ENCODE measurements at places on chromosomes 2 and 18.

DNA sequence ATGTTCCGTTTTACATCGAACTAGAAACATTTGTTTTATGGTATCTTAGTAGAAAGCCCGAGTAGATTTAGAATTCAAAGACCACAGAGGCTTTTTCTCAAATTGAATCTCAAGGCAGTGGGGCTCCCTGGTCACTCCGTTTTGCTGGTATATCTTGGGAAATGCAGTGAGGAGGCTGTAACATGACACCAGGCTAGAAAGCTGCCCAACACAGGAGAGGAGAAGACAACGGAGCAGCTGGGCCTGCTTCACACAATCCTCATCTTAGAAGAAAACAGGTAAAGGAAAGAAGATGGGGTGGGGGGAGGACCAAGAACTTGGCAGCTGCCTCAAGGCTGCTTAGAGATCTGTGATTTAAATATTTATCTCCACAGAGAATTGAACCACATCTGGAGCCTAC is 38.3 kb upstream of the EPB41L3 start:
- DNase-seq: peak; percentile 68

GRCh38 chr18:12928206-12928605 is 19.6 kb upstream of the SEH1L start:
- no peak for DNase-seq

DNA sequence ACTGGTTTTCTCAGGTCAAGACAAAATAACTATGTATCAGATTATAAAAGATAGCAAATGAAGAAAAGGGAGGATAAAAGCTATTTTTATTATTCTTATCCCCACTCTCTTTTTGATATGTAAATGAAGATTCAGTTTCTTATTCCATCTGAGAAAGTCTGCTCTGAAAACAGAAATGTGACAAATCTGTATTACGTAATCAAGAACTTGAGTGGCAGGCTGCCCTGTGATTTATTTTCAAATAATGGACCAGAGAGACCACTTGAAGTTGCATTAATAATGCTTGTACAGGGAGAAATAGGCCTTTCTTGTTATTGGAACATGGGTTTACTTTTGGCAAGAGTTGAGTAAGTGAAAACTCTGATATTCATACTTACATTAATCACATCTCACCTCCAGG is 727.4 kb downstream of the DPP10 start:
- DNase-seq: no peak

DNA sequence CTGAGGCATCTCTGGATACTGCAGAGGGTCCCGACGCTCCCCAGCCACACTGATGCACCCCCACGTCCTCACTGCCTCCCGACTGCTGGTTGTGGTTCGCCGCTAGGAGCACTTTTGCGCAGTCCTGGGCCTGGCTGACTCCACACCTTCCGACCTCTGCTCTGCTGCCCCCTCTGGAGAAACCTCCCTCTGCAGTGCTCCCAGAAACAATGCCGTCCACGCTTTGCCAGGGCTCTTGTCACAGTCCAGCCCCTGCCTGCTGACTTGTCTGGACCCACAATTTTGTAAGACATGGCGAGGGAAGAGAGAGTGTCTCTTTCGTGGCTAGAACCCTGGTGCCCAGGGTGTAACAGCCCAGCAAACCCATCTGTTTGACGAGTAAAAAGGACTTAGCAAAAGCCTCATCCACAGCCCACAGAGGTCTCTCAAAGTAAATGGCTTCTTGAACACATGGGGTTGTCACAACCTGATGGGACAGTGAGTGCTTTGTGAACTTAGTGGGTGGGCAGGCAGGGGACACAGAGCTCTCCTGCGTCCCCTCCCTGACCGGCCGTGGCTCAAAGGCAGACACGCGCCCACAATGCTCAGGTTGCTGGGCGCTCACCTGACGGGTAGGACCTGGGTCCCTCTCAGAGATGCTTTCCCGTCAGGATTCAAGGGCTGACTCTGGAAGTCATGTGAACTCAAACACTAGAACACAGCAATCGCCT is 4.0 kb downstream of the COPS9 start:
- no peak for DNase-seq

GRCh38 chr2:158990397-158991214 is 22.2 kb downstream of the TANC1 start:
- DNase-seq: peak; percentile 95

- no peak for DNase-seq
Measured at GRCh38 chr2:116585669-116586327, 1228.7 kb upstream of the DDX18 start.

DNA sequence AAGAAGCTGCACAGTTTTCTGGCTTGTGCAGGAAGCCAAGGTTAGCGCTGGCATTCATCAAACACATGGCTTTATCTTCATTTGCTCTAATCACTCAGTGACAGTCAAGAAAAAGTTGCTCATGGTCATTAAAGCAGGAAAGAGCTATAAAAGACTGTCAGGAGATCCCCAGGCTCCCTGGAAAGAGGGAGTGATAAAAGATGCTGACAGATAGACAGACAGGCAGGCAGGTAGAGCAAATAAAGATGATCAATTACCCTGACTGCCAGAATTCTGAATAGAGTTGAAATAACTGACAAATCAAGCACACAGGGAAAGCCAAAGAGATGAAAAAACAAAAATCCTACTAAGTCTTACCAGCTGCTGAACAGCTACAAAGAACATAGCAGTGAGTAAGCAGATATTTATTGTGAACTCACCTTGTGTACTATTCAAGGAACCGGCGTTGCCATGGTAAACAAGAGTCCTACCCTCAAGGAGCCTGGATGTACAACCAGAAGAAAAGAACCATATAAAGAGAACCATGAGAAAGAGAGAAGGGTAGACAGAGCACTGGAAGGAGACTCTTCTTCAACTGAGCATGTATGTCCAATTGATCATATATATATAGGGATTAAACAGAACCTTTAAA is 68.0 kb downstream of the RNF152 start:
- DNase-seq: no peak

DNA sequence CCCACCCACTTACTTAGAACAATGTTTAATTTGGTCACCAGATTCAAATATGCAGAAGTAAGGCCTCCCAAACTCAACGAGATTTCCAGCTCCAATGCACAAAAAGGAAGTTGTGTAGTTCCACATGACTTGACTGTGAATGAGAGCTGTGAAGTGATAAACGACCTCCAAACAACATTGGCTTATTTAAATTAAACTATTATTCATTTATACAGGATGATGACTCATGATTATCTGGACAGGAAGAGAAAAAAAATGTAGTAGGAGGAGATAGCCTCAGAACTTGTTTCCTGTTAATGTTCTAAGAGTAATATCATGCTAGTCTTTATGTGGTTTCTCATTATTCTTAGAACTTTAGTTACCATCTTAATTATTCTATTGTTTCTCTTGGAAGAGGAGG is 237.3 kb downstream of the C1D start:
- peak; percentile 82 for DNase-seq

- peak; percentile 53 for DNase-seq
Measured at GRCh38 chr2:40445467-40445866, 6.4 kb downstream of the SLC8A1 start.

- DNase-seq: no peak
Measured at GRCh38 chr2:170353723-170354122, 175.8 kb downstream of the MYO3B start.

DNA sequence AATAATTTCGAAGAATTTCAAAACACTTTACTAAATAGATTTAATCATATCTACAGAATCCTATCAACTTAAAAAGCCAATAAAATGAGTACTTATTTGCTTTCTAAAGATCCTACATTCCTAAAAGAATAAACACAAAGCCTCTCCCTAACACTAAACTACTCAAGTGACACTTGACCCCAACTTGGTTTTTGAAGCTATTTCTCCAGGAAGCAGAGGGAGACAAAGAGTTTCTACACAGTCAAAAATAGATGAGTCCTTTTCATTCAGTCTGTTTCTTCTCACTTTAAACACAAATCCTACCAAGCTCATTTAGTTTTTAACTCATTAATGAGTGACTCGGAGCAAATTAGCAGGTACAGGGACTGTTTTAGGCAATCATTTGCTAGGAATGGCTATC is 2.1 kb downstream of the ATL2 start:
- no peak for DNase-seq
